ENCODE measurements at places on chromosomes 12 and 14. TPM values are rescaled to one million over a fixed set of nuclear protein-coding genes. Genes with fewer than 3 reads are reported as not detected.
A peak's percentile ranks its signal among the peaks of the same experiment; 100 is the strongest.

DNA sequence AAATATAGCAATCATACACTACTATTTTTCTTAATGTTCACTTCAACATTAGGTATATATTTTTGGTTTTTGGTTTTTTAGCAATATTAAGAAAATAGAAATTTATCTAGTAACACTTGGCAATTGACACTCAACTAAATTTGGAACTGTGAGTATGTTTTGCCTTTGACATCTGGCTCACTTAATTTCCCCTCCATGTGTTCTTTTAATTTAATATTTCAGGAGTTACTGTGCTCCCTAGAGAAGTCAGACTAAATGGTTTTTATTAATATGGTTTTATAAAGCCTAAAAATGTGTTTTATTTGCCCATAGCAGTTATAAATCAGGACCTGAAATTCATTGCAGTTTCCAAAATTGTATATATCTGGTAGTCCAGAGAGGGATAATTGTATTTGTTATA, 175.3 kb upstream of the AVPR1A start:
- no peak for DNase-seq

DNA sequence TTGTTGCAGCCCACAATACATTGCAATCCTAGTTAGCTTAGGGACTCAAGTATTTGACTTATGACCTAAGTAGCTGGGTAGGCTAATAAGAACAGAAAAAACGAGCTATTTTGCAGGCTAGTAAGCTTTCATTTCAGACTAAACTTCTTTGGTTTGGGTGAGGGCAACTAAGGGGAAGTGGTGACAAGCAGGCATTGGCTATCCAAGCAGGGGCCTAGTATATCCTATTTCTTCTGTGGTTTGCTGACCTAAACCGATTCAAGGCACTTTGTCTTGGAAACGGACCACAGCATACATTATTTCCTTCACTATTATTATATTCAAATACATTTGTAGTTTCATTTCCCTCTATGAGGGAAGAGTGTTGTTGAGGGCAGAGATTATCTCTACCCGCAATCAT, 21.6 kb upstream of the SLC5A8 start:
- DNase-seq = no peak

DNA sequence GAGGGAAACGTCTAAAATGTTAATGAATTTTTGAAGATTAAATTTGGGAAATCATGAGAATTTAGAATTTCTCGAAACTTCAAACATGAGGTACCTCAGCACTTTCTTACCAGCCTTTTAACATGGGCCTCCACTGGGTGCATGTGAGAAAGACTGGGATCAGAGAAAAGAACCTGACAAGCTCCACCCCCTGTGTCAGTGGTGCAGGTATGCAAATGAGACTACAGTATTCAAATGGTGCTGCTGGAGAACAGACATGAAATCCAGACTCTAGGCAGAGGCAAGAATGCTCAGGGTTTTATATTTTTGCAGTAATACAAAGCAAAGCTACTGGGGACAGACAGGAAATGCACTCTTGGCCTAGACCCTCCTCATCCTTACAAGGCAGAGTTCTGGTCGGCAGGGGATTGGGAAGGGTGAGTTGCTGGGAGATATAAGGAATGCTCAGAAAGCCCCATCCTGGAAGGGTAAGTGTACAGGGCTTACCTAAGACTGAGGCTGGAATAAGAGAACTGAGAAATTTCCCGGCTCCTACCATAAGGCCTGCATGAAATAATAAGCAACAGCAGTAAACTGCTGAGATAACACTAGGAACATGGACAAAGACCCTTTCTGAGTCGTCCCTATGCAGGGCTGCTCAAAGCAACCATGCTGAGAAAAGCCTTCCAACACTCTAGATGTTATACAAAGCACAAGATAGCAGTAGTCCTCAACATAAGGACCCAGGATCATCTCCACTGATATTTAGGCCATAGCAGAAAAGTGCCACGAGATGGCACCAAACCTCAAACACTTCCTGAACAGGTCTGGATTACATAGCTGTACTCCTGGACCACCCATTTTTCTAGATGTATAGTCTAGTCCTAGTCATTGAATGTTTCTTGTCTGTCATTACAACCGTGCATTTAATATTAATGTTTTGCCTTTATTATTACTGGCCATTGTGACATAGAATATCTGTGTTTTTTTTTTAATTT, 260.8 kb downstream of the RASSF9 start:
- no peak for DNase-seq

Gene STAT6
- polyA plus RNA-seq = 71.1 TPM

DNA sequence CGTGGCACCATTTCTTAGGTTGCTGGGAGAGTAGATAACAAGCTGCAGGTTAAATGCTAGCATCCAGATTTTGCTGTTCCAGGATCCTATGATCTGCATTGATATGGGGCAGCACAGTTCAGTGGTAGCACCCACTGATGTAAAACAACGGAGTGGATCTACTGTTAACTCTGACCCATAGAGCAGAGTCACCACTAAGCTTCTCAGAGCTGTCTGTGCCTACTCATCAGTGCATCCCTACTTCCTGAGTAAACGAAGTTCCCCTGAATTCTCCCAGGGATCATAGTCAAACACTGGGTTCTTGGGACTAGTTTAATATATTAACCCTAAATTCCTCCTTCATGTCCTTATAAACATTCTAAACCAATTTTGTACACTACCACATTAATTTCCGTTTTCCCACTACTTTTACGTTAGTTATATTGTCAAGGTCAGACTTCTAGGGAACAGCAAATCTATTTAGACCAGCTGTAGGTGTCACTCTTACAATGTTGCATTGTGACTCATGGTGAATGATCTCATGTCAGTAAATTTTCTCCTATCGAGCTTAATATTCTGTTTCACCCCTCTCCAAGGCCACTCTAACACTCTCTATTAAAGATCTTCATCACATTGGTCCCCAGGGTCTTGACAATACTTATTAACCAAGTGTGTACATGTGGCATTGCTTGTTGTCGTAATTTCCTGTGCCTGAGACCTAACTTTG, 10.3 kb downstream of the RERGL start:
- DNase-seq = no peak

DNA sequence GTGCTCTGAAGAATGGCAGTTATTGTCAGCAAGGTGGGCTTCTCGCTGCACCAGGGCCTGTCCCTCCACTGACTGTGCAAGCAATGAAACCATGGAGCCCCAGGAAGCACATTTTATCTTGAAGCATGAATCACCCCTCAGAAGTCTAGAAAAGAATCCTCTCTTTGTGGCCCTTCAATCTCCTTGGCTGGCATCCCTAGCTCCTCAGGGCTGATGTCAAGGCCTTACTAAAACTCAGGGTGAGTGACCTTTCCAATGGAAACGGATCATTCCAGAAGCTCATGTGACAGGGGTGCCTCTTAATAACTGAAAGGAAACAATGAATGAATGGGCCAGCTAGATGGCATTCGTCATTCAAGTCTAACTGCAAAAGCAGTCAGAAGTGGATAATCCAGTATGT, 22.3 kb upstream of the PLEKHH1 start:
- no peak for DNase-seq

Gene NFE2
- 1.6 TPM for polyA plus RNA-seq

DNA sequence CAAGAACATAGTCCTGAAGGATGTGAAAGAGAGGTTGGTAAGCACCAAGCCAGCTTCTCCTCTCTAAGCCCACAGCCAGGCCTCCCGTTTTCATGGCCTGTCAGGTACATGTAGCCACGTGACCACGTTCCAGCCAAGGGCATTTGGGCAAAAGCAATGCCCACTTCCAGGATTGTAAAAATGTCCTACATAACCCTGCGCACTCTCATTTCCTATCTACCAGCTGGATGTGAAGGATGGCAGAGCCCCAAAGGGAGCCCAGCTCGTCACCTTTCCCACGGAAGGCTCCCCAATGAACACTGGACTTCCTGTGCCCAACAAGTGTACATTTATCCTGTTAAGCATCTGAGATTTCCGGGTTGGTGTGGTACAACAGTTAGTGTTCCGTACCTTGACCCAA, 231.7 kb downstream of the TMEM132D start:
- no peak for DNase-seq

Gene C14orf93
- 9.8 TPM for polyA plus RNA-seq

Gene COX8C
- not detected for polyA plus RNA-seq

Gene ZNF385A
- polyA plus RNA-seq = 2.7 TPM

- no peak for DNase-seq
Observed at GRCh38 chr12:43493261-43493797, 58.7 kb downstream of the ADAMTS20 start.

Gene GSKIP
- polyA plus RNA-seq = 21.2 TPM

GRCh38 chr12:82723093-82723492, 36.4 kb downstream of the TMTC2 start:
- DNase-seq = no peak

Gene GPATCH2L
- polyA plus RNA-seq = 9.4 TPM

Gene RAB21
- polyA plus RNA-seq = 23.7 TPM

GRCh38 chr14:61213191-61213621, 67.9 kb downstream of the TMEM30B start:
- DNase-seq = no peak

GRCh38 chr12:31655208-31655607, 4.3 kb upstream of the ETFBKMT start:
- no peak for DNase-seq

DNA sequence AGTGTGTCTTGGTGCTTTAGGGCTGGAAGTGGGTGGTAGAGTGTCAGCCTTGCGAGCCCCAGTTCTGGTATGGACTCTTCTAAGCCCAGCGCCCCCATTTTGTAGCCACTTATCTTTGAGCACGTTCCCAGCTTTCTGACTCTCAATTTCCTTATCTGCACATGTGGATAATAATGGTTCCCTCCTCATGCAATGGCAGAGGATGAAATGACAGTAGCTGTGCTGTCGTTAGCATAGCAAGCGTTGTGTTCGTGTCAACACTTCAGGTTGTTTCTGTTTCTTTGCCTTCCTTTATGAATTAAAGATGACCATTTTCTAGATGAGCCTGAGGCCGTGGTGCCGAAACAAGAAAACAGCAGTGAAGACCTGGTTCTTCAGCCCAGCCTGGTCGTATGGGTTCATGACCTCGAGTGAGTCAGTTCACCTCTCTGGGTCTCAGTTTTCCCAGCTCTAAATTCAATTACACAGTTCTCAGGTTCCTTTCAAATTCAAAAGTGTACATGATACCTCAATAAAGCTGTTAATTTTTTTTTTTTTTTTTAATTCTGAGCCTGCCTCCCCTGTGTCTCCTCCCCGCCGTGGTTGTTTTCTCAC, 233.0 kb downstream of the SLC41A2 start:
- no peak for DNase-seq

Gene LTBP2
- 0.30 TPM for polyA plus RNA-seq

GRCh38 chr12:13164921-13165616, 31.5 kb upstream of the EMP1 start:
- no peak for DNase-seq

Gene TPPP2
- not detected for polyA plus RNA-seq

Gene SUPT16H
- 59.3 TPM for polyA plus RNA-seq

Gene KRT74
- not detected for polyA plus RNA-seq

Gene TAS2R9
- polyA plus RNA-seq = not detected

Gene CD4
- polyA plus RNA-seq = 6.6 TPM

GRCh38 chr12:123067654-123068053, 83.2 kb downstream of the PITPNM2 start:
- DNase-seq = peak; percentile 61

- no peak for DNase-seq
Observed at GRCh38 chr12:12506496-12506890, 56.2 kb downstream of the DUSP16 start.

Gene HHIPL1
- polyA plus RNA-seq = not detected

Data from immature natural killer cell (primary cell).